ENCODE measurements at places on chromosomes 1 and 21.

DNA sequence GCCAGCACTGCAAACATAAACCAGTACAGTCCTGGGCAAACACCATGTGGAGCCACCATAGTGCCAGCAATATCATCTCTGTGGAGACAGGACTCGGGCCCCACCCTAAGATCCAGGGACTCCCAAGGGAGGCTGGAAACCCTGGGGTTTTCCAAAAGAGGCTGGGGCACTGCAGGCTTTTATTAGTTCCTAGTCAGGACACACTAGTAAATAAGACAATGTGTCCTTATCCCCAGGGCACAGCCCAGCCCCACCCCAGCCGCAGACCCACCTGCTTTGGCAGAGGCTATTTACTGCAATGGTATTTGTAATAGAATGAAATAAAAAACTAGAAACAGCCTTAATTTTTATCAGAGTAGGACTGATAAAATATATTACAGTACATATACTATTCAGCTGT is 486 bp upstream of the GJB3 start:
- no peak for DNase-seq

DNA sequence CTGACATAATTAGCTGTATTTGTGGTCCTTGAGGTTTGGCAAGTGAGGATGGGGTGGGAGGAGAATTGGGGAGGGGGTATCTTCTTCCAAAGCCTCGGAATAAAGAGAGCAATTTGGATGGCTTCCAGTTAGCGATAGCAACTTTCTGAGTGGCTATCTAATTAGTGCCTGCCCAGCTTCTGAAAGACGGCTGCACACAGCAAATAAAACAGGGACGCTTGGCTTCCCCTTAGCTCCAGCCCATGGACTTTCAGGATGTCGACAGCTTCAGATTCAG is 31.1 kb downstream of the KLHDC7A start:
- no peak for DNase-seq

GRCh38 chr1:33159577-33159976 is 22.3 kb downstream of the TRIM62 start:
- DNase-seq = no peak

DNA sequence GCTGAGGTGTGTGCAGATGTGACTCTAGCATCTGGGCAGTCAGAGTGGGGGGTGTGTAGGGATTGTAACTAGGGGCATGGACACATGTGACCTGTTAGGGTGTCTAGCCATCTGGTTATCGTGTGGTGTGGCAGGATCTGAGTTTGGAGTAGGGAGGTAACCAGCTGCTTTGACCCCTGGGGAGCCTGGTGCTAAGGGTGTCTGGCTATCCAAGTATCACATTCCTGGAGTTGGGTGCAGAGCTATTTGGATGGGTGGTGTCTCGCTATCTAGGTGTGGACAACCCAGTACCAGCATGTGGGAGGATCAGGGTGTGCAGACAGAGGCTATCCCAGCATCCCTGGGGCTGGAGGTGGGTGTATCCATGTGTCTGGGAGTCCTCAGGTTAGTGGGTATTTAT is 4.7 kb downstream of the PTPRU start:
- DNase-seq = no peak

GRCh38 chr1:69947837-69948236 is 257.5 kb downstream of the LRRC40 start:
- no peak for DNase-seq

- peak; percentile 13 for DNase-seq
Observed at GRCh38 chr1:202625416-202626360, 84.6 kb downstream of the SYT2 start.

GRCh38 chr1:156638189-156638985 is 3.5 kb upstream of the BCAN start:
- no peak for DNase-seq

DNA sequence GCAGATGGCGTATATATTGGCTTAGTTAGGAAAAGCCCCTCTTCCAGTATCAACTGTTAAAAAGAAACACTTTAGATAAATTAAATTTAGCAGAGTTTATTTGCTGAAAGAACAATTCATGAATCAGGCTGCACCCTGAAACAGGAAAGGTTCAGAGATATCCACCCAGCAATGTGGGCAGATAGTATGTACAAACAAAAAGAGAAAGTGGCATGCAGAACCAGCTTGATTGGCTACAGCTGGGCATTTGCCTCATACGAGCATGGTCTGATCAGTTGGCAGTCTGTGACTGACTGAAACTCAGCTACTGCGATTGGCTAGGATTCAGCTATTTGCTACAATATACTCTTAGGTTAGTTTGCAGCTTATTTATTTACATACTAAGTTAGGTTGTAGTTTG is 98.2 kb downstream of the ZC3H11B start:
- no peak for DNase-seq

DNA sequence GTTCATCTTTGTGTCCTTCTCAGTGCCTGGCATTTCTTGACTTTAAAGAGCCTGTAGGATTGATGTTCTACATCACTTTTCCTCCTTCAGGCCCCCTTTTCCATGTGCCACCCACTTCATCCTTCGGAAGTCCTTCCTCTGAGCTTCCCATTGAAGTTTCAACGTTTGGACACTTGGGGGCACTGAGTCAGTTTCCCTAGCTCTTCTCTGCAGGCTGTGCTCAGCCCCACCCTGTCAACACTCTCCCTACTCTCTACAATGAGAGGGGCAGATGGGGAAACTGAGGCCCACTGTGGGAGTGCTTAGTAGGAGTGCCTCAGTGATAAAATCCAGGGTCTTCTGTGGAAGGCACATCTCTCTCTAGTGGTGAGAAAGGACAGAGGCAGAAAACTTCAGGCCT is 11.9 kb downstream of the KCNJ10 start:
- no peak for DNase-seq

GRCh38 chr1:17565461-17566252 is 26.2 kb downstream of the ARHGEF10L start:
- no peak for DNase-seq

GRCh38 chr1:36091698-36092097 is 3.0 kb downstream of the ADPRS start:
- DNase-seq = no peak

- no peak for DNase-seq
Observed at GRCh38 chr1:151723726-151724370, 2.5 kb downstream of the RIIAD1 start.

GRCh38 chr1:110616587-110616986 is 10.4 kb upstream of the KCNA2 start:
- no peak for DNase-seq

DNA sequence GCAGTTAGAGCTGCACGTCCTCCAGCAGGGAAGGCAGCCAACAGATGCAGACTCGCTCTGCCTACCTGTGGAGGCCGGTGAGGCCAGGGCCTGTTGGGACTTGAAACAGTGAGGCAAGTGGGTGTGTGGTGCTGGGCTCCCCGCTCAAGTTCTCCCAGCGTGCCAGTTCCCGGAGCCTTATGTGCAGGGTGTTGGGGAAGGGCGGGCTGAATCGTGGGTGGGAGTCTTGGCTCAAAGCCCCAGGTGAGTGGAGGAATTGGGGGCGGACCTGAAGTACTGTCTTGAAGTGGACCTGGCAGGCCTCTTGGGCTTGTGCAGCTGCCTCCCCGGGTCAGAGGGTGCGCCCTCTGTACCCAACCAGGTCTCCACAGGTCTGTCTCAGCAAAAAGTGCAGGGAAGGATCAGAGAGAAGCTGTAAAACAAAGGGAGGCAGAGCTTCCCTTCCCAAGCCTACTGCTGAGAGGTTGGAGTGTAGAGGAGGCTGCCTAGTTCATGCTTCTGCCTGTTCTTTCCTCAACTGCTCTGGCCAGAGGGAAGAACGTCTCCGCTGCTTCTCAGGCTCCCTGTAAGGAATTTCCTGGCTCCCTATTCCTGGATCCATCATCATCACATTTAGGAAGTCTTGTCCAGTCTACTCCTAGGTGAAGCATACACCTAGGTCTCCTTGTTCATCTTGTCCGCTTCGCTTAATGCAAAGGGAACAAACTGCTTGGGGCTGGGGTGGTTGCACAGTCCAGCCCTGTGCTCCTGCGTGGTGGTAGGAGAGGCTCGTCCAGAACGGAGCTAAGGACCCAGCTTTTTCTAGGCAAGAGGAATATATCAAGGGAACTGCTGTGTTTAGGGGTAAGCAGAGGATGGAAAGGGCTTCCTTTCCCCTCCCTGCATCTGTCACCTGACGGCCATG is 14.9 kb downstream of the UTP11 start:
- no peak for DNase-seq

GRCh38 chr1:10873189-10873588 is 76.7 kb upstream of the CASZ1 start:
- no peak for DNase-seq

DNA sequence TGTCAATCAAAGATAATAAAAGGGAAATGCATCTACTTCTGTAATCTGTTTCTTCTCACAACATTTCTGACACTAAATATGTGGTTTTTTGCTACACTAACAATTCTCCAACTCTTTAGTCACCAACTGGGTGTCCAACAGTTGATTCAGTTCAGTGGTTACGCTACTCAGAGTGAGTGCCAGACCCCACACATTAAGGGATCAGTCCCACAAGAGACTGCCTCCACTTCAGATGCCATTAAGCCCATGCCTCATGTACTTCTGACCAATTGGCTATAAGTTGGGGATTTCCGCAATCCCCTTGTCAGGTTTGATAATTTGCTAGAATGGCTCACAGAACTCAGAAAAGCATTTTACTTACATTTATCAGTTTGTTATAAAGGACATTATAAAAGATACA is 28.4 kb downstream of the RNF2 start:
- no peak for DNase-seq

DNA sequence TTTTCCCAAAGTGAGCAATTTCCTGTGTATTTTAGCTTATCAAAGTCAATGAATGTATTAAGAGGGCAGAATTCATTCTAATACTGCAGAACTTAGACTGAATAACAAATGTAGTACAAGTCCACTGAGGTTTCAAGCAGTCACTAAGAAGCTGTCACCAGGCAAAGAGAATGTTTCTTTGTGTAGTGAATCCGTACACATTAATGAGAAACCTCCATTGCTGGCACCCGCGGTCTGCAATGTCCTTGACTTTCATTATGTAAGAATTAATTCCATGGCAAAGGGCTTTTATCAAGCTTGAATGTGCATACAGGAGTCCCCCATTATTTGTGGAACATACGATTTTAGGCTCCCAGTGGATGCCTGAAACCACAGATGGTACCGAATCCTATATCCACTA is 719.5 kb upstream of the TMPRSS15 start:
- DNase-seq = no peak

GRCh38 chr1:2468041-2468472 is 8.0 kb upstream of the PLCH2 start:
- peak; percentile 13 for DNase-seq

DNA sequence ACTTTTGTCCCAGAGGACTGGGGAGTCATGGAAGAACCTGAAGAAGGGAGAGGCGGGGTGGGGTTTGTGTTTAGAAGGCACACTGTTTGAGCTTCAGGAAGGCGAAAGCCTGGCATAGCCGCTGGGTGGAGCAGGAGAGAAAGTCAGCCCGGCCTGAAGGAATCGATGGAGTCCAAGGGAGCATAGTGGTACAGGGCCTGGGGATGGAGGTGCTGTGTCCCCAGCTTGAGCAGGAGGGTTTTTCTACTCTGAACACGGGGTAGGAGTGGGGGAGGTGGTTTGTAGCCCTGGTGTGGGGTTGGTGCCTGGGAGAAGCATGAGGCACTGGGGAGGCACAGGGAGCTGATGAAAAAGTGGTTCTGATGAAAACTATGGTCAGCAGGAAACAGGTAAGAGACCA is 4.7 kb upstream of the CCDC24 start:
- DNase-seq = no peak
